ENCODE measurements at places on chromosomes 12 and 14.

DNA sequence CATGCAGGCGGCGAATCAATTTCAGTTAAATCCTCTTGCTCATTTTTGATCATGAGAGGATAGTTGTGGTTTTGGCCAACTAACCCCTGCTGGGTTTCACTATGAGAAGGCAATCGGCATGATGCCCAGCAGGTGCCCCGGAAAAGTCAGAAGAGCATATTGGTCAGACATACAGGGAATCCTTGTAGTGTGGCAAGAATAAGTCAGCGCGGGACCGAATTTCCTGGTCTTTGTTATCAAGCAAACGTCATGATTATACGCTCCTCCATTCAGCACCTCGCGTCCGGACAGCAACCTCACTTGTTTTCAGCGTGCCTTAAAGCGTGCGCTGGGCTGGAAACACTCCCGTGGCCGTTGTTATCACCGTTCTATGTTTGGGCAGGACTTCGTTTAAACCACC lies 1.8 kb downstream of the TBC1D30 start:
- peak; percentile 74 for DNase-seq

DNA sequence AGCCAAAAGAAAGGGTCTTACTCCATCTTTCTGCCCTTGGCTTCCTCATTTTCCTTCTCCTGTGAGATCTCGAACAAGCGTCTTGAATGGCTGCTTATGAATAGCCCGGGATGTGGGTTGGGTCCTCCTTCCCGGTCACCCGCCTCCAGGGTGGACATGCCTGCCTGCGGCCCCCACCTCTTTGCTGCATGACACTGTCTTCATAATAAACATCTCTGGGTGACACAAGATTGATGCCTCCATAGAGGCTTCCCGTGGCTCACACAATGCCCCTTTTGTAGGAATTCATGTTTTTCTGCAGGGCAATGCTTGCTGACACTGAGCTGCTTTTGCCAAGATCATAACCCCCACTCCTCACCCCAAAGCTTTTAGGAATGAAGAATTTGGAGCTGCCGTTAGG lies 125.9 kb downstream of the ZNF664 start:
- no peak for DNase-seq

DNA sequence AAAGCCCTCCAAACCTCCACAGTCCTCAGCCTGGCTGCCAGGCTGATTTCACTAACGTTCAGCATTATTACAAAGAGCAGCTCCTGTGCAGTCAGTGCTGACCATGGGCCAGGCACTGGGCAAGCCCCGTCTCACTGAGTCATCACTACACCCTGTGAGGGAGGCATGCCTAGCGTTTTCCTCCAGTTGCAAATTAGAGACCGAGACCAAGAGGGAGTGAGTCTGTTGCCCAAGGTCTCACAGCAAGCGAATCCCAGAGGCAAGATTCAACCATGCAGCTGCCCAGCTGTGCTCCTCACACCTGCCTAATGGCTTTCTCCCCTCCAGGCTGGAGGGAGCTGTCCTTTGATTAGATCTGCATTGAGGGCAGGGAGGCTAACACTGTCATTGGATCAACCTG lies 229.3 kb upstream of the LHX5 start:
- DNase-seq, result no peak

GRCh38 chr14:77120771-77121743 lies 20.5 kb downstream of the ZDHHC22 start:
- no peak for DNase-seq

- no peak for DNase-seq
These were observed 710.5 kb downstream of the NOVA1 start for GRCh38 chr14:25887251-25887878.

DNA sequence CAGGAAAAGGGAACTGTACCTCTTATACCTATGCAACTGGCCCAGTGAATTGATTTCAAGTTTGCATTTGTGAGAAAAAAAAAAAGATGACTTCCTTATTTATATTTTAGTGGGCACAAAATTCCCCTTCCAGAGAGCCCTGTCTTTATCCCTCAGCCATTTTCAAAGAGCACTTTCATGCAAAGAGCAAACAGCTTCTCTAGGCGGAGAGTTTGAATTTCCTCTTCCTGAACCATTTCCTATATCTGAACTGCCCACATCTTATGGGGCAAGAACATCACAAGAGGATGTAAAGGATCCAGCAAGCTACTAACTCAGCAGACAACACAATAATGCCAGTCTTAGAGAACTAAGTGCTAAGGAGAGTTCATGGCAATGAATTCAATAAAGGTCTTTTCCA lies 22.3 kb upstream of the PLXNC1 start:
- no peak for DNase-seq

GRCh38 chr12:130698106-130698505 lies 18.0 kb downstream of the RIMBP2 start:
- DNase-seq, result peak; percentile 33

- DNase-seq, result no peak
These were observed 181.0 kb downstream of the CFAP54 start for GRCh38 chr12:96670334-96670899.

- DNase-seq, result no peak
These were observed 124.9 kb downstream of the GXYLT1 start for GRCh38 chr12:42019746-42020145.

GRCh38 chr14:91374287-91374878 lies 43.2 kb downstream of the CCDC88C start:
- no peak for DNase-seq

DNA sequence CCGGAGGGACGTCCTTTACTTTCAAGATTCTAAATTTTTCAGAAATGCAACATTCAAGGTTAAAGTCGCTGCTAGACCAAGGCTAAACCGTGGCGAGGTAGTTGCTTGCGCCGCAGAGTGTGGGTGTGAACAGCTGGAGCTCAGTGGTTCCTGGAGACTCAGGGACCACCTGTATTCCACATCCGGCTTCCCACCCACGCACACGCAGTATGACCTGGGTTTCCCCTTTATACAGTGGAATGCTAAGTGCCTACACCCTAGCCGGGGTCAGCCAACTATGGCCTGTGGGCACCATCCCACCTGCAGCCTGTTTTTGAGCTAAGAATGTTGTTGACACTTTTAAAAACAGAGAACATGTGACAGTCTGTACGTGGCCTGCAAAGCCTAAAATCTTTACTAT lies 42.9 kb upstream of the TESC start:
- DNase-seq, result no peak

- no peak for DNase-seq
These were observed 185.5 kb upstream of the ATP2B1 start for GRCh38 chr12:89893972-89894706.

- no peak for DNase-seq
These were observed 73.1 kb upstream of the PWP1 start for GRCh38 chr12:107612508-107612907.

DNA sequence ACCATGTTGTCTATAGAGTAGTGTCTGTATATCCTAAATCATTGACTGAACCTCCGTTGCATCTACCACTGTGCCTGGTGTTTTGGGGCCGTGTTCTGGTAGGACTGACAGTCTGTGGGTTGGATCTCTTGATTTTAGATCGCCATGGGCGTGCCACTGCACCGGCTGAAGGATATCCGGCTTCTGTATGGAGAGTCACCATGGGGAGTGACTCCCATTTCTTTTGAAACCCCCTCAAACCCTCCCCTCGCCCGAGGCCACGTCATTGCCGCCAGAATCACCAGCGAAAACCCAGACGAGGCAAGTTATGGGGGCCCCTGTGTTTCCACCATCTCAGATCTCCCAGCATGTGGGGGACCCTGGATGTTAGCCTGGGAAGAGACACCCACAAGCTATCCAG lies 69.1 kb downstream of the ACACB start:
- no peak for DNase-seq

DNA sequence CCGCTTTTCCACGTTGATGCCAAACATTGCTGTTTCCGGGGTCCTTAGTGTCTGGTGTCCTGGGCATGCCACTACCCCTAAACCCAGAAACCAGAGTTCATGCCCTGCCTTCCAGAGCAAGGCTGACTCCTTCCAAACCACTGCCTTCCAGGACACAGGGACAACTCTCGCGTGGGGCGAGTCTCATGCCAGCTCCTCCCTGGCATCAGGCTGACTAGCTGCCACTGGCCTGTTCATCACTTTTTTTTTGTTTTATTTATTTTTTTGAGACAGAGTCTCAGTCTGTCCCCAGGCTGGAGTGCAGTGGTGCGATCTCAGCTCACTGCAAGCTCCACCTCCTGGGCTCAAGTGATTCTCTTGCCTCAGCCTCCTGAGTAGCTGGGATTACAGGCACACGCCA lies 4.8 kb downstream of the SETD1B start:
- no peak for DNase-seq

DNA sequence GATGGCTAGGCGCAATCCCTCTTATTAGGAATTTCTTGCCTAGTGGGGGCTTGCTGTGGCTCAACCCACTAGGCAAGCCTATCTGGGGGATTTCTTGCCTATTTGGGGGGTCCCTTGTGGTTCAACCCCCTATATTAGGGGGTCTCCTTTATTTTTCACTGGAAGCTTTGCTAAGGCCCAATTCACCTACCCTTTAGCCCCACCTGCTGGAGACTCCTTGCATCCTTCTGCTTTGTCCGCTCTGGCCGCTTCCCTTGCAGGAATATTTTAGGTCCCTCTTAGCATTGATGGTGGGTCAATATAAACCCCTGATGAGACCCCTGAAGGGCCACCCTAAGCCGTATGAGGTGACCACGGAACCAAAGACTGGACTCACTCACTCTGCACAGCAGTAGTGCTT lies 1552.1 kb downstream of the AACS start:
- no peak for DNase-seq

GRCh38 chr14:99677231-99678140 lies 6.6 kb upstream of the CYP46A1 start:
- peak; percentile 87 for DNase-seq

DNA sequence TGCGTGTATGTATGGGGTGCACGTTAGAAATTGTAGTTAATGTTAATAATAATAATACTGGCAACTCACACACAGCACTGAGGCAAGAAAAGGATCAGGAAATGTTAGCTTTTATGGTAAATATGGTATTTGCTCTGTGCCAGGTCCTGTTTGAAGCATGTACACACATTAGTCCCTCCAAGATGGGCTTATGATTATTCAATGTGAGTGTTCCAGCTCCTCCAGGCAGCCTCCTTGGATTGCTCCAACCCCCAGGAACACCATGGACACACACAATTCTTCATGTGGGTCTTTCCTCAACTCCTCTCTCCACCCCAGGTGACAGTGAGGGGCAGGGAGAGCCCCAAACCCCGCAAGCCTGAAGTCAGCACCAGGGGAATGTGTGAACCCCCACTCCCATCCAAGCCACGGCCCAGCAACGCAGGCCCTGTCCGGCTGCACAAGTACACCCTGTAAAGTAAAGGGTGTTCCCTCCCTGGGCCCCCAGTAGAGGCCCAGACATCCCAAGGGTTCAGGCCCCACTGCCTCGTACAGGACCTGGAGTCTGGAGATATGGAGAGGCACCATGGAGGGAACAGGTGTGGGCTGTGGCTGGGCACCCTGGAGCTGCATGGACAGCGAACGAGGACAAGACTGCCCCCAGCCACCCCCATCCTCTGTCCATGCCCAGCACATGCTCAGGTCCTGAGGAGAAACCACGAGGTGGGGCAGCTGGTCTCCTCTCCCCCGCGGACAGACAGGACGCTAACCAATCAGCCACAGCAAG lies 41.3 kb downstream of the NCOR2 start:
- DNase-seq, result no peak

DNA sequence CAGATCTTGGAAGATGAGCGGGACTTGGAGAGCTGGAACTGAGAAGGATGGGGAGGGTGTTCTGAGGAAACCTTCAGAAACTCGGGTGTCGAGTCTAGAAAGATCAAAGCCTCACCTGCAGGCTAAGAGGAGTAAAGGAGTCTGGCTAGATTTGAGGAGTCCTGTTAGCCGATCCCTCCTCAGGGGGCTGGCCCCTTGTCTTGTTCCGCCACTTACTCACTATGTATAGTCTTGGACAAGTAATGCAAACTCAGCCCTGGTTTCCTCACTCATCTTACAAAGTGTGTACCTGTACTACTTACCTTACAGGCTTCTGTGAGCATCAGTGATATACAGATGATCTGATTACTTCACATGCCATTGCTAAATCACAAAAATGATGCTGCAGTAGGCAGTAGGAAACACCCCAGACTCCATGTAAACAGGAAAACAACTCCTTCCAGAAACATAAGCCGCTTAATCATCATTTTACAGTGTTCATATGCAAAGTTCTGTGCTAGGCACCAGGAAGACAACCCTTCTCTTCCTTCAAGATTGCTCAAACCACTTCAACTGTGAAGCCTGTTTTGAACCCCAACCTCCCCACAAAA lies 2.0 kb upstream of the SPTLC2 start:
- no peak for DNase-seq

DNA sequence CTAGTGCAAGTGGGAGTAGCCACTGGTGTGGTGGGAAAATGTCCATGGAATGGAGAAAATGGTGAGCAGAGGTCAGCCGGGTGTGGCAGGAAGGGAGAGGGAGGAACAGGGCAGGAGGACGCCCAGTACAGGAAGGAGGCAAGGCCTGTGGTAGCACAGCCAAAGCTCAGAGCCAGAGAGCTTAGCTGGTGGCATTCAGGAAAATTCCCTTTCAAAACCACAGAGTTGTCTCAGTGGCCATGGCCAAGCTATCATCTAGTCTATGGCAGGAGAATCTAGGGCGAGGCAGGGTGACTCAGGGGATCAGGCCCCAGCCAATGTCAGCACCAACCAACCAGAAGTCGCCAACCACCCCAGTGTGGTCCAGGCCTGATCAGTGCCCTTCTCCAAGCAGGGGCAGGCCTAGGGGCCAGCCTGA lies 67.7 kb upstream of the DDX11 start:
- DNase-seq, result peak; percentile 55

DNA sequence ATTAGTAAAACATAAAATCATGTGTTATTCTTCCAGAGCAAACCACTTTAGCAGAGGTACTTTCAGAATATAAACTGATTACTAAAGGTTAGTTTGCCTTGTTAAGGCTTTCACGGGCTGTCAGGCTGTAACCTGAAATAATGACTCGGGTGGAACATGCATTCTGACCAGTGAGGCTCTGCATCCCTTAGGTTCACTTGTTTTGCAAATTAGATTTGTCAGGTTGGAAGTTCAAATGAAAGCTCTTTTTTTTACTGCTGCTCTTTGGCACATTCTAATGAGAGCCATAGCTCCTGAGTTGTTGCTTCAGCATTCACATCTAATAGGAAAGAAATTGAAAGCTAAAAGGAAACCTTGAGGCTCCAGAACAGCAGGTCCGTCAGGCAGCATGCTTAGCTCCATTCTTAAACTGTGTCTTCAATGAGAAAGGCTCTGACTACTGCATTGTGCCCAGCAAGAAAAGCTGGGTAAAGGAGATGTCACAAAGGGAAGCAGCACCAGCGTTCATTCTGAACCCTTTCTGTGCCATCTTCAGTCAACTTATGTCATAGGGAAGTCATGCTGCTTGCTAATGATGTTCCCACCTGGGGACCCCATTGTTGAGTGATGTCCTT lies 445.5 kb upstream of the FBXO33 start:
- no peak for DNase-seq
